ENCODE measurements at places on chromosomes 7 and 10.

GRCh38 chr7:57179776-57180415, 47.7 kb upstream of the ZNF479 start:
- no peak for DNase-seq

- no peak for DNase-seq
These were observed 69.6 kb downstream of the UBE2H start for GRCh38 chr7:129883151-129883550.

- no peak for DNase-seq
These were observed 128.6 kb downstream of the OAT start for GRCh38 chr10:124289851-124290795.

- no peak for DNase-seq
These were observed 1.2 kb downstream of the HOXA11 start for GRCh38 chr7:27183682-27184336.

DNA sequence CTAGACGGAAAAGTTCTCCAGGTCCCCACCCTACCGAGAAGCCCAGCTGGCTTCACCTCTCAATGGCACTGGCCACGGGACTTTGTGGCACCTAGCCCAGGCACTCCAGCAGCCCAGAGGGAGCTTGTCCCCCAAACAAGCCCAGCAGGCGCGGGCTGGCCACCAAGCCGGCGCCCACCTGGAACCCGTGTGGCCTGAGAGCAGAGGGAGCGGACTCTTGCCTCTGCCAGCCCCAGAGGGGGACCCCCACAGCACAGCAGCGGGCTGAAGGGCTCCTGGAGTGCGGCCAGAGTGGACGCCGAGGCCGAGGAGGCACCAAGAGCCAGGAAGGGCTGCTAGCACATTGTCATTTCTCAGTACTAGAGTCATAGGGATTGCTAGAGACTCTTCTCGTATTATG, 671.4 kb downstream of the CNTNAP2 start:
- DNase-seq, result no peak

GRCh38 chr7:96936621-96937020, 68.7 kb upstream of the DLX6 start:
- no peak for DNase-seq

DNA sequence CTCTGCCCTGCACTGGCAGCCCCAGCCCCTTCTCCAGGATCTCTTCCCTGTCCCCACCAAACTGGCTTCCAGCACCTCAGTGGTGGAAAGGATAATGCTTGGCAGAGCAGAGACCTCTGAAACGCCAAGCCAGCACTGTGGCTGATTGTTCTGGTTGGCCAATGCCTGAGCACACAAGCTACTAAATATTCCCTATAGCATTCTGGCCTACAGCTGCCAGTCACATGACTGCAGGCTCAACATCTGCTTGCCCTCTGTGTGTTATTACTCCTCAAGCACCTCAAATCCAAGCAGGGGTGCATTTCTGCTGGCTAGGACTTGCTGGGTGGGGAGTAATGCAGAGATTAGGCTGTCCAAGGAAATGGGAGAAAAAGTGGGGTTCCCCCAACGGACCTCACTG, 6.1 kb downstream of the TBATA start:
- DNase-seq, result no peak

GRCh38 chr7:84339306-84339705, 144.7 kb upstream of the SEMA3A start:
- DNase-seq, result no peak

GRCh38 chr7:66460921-66461361, 167.7 kb upstream of the KCTD7 start:
- DNase-seq, result no peak

GRCh38 chr10:8043569-8044306, 10.8 kb upstream of the GATA3 start:
- no peak for DNase-seq

GRCh38 chr10:20582041-20582440, 315.1 kb downstream of the NEBL start:
- DNase-seq, result no peak

DNA sequence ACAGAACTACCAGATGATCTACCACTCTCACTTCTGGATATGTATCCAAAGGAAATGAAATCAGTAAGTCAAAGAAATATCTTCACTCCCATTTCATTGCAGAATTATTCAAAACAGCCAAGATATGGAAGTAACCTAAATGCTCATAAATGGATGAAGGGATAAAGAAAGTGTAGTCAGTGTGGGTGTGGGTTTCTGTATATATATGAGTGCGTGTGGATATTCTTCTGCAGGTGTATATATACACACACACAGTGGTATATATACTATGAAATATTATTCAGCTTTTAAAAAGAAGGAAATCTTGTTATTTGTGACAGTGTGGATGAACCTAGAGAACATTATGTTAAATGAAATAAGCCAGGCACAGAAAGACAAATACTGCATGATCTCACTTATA, 48.7 kb downstream of the IMMP2L start:
- DNase-seq, result no peak

DNA sequence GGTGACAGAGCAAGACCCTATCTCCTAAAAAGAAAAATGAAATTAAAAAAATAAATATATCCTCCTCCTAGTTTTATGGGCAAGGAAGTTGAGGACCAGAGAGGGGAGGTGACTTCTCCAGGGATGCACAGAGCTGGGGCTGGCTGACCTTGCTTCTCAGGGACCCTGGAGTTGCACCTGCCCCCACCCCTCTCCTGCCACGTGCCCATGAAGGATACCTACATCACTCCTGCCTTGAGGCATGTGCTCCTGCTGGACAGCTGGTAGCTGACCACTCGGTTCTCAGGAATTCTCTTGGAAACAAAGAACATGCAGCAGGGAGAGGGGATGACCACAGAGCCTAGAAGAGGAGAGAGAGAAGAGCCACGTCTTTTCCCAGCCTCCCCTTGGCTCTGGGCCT, 522 bp downstream of the CCL24 start:
- no peak for DNase-seq

GRCh38 chr10:61135276-61135721, 191.3 kb upstream of the RHOBTB1 start:
- no peak for DNase-seq

- DNase-seq, result no peak
These were observed 36.0 kb upstream of the GLI3 start for GRCh38 chr7:42272793-42273665.

- no peak for DNase-seq
These were observed 102.4 kb upstream of the SH2B2 start for GRCh38 chr7:102184303-102184702.

DNA sequence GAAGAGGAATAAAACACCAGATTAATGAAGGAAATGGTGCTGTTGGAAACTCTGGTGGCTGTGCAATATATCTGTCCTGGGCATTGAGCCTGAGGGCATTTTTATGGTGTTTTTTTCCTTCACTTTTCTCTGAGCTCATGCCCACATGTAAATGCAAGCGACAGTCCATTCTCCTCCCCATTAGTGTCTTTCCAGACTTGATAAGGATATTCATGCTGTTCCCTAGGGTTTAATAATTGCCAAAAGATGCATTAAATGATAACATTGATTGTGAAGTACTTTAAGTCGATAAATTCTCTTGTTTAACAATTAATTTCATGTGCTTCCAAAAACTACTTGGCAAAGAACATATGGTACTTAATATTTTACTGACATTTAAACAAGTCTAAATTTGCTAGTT, 384.7 kb downstream of the MDFIC start:
- DNase-seq, result no peak

DNA sequence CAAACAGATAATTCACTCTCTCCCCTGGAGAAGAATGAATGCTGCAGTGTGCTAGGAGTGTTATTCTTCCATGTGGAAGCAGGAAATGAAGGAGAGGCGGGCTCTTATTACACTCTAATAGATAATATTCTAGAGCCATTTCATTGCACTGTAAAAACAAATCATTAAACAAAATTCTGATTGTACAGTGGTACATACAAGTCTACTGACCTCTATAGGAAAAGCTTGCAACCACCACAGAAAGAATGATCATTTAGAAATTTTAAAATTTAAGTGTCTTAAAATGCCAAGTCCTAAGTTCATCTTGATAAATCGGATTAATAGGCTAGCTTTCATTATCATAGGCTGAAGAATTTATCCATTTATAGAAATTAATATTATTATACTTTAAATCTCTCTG, 960.3 kb upstream of the LRRN3 start:
- no peak for DNase-seq

- no peak for DNase-seq
These were observed 137.8 kb downstream of the SH3PXD2A start for GRCh38 chr10:103717341-103718246.

DNA sequence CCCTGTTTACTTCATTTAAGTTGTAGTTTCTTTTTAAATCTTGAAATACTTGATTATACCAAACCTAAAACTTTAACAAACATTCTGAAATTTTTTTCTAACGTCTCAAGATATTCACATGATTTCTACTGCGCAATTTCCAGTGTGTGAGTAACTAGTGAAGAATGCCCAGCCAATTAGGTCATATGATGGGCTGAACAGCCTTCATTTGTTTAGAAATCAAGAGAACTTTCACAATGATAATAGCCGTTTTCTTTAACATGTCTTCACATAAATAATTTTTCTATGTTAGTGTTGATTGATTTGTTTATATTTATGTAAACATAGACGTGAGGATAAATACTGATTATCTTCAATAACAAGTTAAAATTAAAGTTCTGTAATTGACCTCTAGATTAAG, 21.8 kb downstream of the STAM start:
- DNase-seq, result no peak

GRCh38 chr7:3246651-3247050, 54.4 kb upstream of the SDK1 start:
- no peak for DNase-seq

DNA sequence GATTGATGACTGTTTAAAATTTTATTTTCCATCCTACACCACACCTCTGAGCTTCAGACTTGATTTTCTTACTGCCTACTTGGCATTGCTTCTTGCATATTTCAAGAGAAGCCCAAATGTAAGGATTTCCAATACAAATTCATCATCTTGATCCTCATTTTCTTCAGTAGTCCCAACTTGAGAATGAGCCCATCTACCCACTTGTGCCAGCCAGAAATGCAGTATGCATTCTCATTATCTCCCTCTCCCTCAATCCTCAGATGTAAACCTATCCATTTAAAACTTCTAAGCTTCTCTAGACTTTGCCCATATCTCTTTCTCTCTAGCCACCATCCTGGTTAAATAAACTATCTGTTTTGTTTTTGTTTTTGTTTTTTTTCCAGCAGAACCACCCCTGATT, 22.4 kb upstream of the EGFR start:
- DNase-seq, result no peak

- DNase-seq, result no peak
These were observed 82.4 kb downstream of the KLF6 start for GRCh38 chr10:3702569-3702968.

DNA sequence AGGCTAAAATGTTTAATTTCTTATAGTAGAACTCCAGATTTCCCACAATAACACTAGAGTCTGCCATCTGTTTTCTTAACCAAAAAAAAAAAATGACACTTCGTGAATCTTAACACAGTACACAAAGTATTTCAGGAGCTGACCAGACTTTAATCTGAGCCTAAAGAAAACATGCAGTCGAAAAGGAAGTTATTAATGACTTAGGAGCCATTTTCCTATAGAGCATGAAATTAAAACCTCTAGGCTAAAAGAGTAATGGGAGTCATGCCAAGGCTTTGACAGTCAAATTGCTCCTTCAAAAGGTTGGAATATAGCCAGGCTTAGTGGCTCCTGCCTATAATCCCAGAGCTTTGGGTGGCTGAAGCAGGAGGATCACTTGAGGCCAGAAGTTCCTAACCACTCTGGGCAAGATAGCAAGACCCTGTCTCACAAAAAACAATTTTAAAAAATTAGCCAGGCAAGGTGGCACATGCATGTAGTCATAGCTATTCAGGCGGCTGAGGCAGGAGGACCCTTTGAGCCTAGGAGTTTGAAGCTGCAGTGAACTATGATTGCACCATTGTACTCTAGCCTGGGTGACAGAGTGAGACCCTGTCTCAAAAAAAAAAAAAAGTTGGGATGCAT, 13.6 kb downstream of the MICU1 start:
- no peak for DNase-seq

DNA sequence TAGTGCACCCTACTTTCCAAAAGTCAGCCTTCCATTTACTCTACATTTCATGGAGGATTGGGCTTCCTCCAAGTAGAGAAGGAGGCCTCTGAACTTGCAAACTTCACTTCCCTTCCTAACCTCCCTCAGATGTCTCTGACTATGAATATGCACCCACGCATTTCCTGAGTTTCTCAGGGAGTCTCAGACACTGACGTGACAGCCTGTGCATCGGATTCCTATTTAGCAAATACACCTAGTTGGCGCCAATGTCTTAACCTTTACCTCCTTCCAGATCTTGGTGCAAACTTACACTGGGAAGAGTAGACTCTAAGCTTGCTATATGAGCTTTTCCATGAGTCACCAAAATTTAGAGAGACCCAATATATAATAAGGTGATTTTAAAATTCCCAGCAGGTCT, 920.1 kb upstream of the AUTS2 start:
- no peak for DNase-seq

DNA sequence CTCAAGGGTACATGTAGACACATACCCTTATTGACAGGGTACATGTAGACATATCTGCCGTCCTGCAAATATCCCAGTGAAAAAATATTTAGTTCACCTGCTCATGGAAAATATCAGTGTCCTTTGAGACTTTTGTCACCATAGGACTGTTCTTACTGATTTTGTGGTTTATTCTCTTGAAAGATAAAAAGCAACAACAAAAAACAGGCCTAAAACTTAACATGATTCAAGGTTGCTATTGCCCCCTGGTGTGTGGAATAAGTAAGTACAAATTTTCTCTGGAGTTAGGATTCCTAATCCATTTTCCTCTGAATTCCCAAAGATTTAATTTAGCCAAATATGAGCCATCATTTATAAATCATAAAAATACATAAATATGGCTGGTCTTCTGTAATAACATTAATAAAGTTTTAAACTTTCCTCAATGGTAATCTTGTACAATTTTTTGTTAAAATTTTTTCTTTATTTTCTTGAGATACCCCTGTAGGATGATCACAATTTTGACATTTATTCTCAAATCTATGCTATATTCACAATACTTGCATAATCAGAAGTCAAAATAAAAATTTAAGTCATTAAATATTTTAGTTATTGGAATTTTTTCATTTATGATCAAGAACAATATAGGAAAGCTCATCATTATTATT, 741.4 kb upstream of the POT1 start:
- DNase-seq, result no peak

GRCh38 chr10:2145491-2145890, 408.2 kb upstream of the ADARB2 start:
- no peak for DNase-seq

GRCh38 chr7:130179631-130180030, 25.6 kb downstream of the TMEM209 start:
- DNase-seq, result no peak

- no peak for DNase-seq
These were observed 520.0 kb downstream of the GLRX3 start for GRCh38 chr10:130656187-130656575.
